ENCODE measurements at places on chromosomes 12 and 14.
A peak's percentile ranks its signal among the peaks of the same experiment; 100 is the strongest.

GRCh38 chr14:89367779-89368120 lies 49.3 kb downstream of the FOXN3 start:
- DNase-seq, result no peak

DNA sequence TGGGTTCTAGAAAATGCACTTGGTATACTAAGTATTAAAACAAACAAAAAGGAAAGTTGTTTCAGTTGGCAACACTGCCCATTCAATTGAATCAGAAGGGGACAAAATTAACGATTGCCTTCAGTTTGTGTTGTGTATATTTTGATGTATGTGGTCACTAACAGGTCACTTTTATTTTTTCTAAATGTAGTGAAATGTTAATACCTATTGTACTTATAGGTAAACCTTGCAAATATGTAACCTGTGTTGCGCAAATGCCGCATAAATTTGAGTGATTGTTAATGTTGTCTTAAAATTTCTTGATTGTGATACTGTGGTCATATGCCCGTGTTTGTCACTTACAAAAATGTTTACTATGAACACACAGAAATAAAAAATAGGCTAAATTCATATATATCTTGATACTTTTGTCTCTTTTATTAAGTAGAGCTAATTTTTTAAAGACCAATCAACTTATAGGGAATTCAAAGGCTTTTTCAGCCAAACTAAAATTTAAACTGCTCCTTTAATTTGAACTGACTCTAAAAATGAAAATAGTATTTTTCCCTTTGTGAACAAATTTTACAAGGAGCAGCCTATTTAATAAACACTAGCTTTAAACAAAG lies 2.8 kb downstream of the FOXG1 start:
- DNase-seq, result no peak

GRCh38 chr14:64640839-64641238 lies 63.4 kb upstream of the PLEKHG3 start:
- DNase-seq, result no peak

DNA sequence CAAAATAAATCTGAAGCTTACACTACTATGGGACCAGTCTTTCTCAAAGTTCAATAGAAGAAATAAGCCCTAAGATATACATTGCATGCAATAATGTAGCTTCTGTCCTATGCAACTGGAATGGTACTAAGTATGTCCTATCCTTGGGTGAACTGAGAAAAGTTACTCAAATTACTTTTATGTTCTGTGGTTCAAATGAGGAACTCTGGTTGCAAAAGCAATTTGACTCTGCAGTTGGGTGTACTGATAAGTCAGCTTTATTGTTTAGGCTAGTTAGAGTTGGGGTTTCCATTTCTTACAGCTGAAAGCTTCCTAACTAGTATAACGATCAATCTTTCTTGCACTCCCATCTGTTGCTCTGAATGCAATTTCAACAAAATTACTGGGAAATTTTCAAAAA lies 29.2 kb downstream of the GPR135 start:
- DNase-seq, result no peak

DNA sequence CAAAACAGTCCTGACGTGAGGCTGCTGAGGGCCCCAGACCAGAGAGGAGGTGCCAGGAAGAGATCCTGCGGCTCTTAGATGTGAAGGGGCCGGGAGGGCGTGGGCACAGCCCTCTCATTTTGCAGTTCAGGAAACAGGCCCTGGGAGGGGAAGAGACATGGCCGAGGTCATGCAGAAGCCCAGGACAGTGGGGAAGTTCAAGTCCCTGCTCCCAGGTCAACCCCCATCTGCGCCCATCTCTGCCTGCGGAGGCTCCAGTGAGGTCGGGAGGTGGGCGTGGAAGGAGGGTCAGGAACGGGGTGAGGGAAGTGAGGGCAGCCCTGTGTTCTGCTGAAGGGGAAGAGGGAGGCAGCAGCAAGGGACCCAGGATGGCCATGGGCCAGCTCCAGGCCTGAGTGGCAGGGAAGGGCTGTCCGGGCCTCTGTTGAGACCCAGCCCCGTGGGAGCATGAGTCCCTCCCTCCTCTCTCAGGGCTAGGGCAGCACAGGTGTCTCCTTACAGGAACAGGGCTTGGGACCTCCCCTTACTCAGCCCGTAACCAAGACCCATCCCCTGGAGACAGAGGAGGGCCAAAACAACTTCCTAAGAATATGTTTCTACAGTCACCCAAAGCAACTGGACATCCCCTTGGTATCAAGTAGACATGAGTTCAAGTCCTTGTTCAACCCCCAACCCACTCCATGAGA lies 90.8 kb downstream of the LGMN start:
- peak; percentile 73 for DNase-seq

DNA sequence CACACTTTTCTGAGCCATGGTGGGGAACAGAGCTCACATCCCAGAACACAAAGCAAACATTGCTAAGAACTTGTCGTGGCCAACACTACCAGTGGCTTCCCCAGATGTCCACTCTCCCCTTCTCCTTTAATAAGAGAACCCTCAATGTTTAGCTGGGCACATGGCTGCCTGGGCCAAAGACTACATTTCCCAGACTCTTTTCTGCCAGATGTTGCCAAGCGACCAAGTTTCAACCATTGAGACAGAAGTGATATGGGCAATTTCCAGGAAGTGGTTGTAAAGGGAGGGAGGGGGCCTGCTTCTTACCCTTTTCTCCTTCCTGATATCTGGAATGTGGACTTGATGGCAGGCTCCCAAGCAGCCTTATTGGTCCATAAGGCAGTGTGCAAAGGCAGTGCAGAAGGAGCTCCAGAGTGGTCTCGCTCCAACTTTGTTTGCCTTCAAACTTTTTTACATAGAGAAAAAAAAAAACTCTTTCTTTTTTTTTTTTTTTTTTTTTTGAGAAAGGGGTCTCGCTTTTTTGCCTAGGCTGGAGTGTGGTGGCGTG lies 24.9 kb upstream of the JDP2 start:
- no peak for DNase-seq

- DNase-seq, result no peak
These were observed 18.1 kb downstream of the RPH3A start for GRCh38 chr12:112809684-112810083.

GRCh38 chr14:69726761-69727511 lies 40.0 kb upstream of the SRSF5 start:
- peak; percentile 91 for DNase-seq

DNA sequence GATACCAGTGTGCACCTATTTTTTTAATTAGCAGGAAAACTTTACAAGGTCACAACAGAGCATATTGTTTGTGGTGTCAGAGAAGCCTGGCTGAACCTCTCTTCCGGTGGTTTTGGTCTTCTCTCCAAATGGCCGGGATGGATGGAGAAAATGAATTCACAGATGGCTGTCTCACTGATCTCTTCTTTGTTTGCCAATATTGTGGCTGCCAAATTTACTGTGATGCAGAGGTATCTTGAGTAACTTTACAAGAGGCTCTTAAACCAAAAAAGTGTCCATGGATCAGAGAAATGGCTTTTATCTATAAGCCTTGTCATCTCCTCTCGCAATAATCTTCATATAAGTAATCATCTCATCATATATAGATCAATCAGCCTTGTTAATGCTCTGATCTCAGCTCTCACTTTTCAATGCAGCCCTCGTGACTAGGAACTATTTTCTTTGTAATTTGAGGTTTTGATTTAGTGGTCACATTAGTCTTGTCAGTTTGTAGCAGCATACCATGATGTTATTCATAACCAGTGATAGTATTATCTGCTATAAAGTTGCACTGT lies 308.1 kb downstream of the EGLN3 start:
- DNase-seq, result no peak

GRCh38 chr12:4353785-4354208 lies 25.7 kb downstream of the FGF23 start:
- DNase-seq, result no peak

DNA sequence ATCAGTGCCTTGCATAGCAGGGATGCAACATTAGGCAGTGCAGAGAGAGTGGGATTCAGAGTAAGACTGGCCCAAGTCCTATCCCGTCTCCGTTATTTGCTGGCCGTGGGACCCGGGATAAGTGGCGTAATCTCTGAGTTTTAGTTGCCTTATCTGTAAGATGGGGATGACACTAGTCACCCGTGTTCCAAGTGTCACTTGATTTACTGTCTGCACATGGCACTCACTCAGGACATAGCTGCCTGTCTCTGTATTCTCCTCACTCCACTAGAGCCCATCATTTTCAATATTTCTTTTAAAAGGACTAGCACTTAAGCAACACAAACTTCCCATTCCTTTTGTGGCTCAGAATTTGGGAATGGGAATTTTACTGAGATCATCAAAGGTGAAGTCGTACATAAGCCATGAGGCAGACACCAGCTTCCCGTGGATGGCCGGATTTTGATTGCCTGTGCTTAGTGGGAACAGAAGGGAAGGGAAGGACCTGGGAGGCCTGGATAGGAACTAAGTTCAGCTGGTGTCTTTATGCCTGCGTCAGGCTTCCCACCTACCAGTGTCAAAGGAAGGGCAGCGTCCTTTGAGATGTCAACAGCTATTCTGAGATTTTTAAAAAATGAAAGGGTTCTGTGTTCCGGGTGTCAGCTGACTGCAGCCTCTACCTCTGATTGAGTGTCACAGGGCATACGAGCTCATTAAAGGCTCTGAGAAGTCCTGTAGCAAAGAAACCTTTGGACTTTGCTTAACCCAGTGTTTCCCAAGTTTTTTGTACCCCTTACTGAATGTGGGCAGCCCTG lies 361.4 kb downstream of the CACNA1C start:
- no peak for DNase-seq
